ENCODE measurements at places on chromosomes 2 and 18.

DNA sequence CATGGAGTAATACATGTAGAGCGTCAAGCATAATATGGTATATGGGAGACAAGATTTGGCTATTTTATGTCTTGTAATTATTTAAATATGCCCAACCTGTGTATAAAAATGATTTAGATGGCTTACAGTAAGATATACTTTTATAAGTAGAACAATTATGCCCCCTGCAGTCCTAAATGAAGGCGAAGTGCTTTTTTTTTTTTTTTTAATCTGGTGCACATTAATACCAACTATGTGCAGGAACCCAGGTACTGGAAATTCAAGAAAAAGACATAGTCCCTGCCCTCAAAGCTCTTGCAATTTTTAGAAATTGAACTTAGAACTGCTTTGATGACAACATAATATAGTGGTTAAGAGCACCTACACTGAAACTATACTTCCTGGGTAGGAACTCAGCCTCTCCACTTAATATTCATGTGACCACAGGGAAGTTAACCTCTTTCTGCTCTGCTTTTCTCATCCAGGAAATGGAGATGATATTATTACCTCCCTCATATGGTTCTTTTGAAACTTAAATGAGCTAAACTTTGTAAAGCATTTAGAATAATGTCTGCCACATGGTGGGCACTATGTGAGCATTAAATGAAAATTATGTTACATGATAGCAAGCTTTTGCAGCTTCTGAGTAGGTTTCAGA lies 38.1 kb downstream of the AFTPH start:
- DNase-seq: no peak

DNA sequence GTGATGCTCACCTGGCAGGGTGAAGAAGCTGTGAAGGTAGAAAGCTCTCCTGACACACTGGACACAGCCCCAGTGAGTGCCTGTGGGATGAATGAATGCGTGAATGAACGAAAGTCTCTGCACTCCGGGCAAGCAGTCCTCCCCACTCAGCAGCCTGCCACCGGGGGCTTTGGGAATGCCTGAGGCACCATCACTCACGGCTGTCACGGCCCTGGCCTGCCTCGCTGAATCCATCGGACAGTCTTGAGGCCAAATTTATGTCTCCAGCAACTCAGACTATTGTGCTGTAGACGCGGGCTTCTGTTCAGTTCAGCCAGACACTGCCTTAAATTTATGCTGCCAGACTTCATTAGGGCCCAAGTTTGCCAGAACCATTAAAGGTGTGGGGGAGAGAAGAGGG lies 62.9 kb upstream of the TEX51 start:
- DNase-seq: no peak

DNA sequence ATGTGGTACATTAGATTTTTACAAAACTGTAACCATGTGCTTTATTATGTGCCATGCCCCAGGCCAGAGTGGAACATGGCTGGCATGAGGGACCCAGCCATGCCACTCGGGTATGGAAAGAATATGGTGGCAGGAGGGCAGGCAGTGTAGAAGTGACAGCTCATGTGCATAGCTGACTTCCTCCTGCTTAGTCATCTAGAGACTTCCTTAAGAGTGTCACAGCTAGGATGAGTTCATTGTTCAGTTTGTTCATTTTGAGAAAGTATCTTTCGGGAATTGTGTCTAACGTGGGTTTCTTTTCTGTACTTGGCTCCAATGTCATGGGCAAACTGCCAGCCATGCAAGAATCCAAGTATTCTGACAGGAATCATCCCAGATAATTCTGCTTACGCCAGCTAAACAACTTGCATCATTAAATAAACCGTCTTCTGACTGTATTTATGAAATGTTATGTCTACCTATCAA lies 94.3 kb upstream of the ITGB6 start:
- no peak for DNase-seq

DNA sequence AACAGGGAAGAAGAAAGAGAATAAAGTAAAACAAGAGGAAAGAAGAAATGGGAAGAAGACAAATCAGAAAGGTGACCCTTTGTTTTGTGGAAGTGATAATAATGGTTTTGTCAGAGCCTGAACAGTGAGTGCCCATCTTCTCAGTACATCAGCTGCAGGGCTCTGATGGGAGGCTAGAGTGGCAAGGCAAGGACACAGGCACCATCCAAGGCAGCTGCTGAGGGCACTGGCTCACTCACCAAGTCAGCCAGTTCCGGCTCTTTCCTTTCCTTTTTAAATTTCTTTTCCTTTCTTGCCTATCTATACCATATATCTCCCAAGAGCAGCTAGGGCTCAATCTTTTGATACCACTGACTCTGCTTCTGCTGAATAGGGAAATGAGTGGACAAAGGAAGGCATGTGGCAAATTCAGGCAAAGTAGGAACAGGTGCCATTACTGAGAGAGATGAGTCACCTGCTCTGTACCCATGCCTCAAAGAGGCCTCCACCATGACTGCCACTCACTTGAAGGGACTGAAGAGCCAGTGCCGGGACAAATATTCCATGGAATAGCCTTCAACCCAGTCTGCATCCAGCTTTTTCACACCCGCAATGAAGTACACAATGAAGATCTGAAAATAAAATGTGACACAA lies 6.2 kb downstream of the GGCX start:
- DNase-seq: no peak

GRCh38 chr2:30690126-30690561 lies 117.1 kb downstream of the CAPN13 start:
- DNase-seq: no peak

- no peak for DNase-seq
Observed at GRCh38 chr18:245282-245847, 22.5 kb downstream of the THOC1 start.

GRCh38 chr2:37748541-37748940 lies 77.1 kb upstream of the CDC42EP3 start:
- DNase-seq: no peak

GRCh38 chr2:200221055-200221955 lies 85.2 kb upstream of the SPATS2L start:
- DNase-seq: no peak

All from activated CD4-positive, CD25-positive, alpha-beta regulatory T cell (primary cell).